CD4-positive, alpha-beta T cell treated with Interleukin-2 at 100 ng/mL for 4 hours (primary cell): ENCODE measurements at places on chromosomes 7 and 10.

GRCh38 chr7:91618776-91619765 lies 261.4 kb downstream of the MTERF1 start:
- DNase-seq: no peak

GRCh38 chr10:116664631-116665030 lies 43.9 kb downstream of the PNLIPRP2 start:
- no peak for DNase-seq

- no peak for DNase-seq
Observed at GRCh38 chr10:10213237-10213636, 804.4 kb upstream of the CELF2 start.

DNA sequence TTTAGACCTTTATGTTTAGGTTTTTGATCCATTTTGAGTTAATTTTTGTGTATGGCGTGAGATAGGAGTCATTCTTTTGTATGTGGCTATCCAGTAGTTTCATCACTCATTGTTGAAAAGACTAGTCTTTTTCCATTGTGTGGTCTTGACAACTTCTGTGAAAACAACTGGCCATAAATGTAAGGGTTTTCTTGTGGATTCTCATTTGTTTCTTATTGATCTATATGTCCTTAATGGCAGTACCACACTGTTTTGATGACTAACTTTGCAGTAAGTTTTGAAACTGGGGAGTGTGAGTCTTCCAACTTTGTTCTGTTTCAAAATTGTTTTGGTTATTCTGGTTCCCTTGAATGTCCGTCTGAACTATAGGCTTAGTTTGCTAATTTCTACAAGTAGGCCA lies 16.3 kb downstream of the SEPTIN7 start:
- no peak for DNase-seq

GRCh38 chr10:100333661-100334440 lies 3.8 kb upstream of the PKD2L1 start:
- DNase-seq: no peak

GRCh38 chr10:810351-810846 lies 120.9 kb upstream of the DIP2C start:
- DNase-seq: no peak

DNA sequence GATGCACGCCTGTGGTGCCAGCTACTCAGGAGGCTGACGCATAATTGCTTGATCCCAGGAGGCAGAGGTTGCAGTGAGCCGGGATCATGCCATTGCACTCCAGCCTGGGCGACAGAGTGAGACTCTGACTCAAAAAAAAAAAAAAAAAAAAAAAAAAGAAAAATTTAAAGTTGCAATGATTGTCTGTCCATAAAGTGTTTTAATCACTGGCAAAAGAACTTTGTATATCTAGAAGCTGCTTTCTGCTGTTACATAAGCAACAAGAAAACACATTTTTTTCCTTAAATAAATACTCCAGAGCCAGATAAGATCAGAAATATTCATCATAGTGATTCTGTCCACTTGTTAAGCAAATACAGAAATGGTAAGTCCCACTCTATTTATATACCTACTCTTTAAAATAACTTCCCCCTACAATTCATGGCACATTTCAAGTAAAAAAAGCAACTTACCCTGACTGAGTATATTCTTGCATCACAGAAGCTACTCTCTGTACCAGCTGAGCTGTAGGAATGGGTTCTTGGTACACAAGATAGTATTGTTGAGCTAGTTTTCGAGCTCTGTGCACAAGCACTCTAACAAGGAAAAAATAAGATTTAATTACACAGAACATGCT lies 7.6 kb downstream of the PSMA2 start:
- DNase-seq: no peak

DNA sequence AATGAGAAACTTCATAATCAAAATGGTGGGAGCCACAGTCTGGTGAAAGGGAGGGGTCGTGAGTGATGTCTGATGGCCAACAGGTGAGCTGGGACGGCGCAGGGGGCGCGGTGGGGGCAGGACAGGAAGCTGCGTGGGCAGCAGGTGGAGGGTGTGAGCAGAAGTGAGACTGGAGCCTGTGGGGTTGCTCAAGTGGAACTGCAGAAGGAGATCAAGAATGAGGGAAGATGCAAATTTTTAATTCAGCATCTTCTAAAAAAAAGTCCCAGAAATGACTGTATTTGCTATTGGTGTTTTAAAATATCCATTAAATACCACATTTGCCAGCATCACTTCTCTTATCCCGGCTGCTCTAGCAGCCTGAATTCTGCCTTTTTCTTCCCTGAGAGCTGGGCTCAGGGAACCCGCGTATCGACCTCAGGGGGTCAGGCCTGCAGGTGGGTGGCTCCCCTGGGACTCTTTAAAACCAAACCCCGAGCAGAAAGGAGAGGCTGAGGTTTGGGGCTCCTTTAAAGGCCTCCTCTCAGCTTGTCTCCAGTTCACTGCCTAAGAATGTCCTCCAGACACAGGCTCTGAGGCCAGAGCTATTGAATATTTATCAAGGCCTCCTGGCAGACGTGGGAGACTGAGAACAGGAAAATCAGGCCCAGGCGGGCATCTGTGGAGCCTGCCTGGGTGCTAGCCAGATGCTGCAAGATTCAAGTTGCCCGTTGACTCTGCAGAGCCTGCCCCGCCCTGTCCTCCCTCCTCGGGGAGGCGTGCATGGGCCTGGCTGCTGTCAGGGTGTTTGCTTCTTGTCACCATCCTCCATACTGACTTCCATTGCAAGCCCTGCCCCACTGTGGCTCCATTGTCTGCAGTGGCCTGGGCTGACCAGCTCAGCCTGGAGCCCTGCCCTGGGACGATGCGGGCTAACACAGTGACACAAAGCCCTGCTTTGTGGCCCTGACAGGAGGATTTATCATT lies 53.9 kb downstream of the SYPL1 start:
- DNase-seq: no peak

- peak; percentile 61 for DNase-seq
Observed at GRCh38 chr7:11212080-11212711, 238.5 kb downstream of the PHF14 start.

DNA sequence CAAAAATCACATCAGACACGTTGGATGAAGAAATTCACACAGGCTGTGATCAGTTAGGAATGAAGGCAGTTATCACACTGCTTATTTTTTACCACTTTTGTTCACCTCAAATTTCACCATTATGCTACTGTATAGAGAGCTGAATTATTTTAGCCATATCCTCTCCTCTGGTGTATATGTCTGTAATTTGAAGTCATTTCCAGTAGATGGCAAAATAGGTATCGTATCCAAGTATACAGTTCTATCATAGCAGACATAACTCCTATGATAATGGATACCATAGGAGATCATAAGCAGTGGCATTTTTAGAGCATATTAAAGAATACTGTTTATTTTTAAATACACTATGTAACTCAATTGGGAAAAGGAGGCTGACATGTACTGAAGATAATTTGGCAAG lies 909.7 kb downstream of the DNAJB9 start:
- no peak for DNase-seq

- no peak for DNase-seq
Observed at GRCh38 chr7:41007351-41007751, 695.5 kb downstream of the INHBA start.

GRCh38 chr10:60479305-60480020 lies 89.8 kb upstream of the ANK3 start:
- no peak for DNase-seq

GRCh38 chr7:106064771-106065574 lies 47.1 kb downstream of the SYPL1 start:
- no peak for DNase-seq

GRCh38 chr10:3199488-3199887 lies 26.9 kb upstream of the PITRM1 start:
- no peak for DNase-seq

DNA sequence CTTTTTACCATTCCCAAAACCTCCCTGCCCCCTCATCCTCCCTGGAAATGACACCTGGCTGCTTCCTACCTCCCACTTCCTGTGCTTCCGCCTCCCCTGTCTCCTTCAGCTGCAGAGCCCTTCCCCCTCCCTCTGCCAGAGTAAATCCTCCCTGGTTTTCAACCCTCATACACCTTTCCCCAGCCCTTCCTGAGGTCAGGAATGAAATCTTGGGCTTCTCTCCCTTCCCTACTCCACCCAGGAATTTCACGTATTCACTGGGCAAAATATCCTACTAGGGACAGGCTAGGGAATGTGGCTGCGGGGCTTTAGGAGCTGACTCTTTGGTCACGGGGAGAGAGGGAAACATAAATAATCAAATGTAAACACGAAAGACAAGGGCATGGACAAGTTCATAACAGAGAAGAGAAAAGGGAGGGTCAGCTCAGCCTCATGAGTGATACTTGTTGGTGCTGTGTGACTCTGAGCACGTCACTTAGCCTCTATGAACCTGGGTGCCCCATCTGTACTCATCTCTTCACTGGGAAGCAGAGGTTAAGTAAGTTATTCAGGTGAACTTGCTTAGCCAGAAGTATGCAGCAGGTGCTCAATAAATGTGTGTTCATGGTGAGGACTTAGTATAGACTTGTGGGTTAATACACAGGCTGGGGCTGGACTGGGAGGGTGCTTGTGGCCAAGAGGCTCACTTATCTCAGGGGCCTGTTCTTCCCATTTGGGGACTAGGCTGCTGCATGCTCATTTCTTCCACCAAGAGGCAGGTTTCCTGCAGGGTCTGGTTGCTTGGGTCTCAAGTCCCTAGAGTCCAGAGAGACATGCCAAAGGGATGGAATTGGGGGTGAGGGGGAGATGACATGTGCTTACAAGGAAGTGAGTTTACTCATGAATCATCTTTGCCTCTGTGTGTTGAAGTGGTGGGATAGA lies 10.0 kb upstream of the DUSP5 start:
- no peak for DNase-seq
